ENCODE measurements at places on chromosomes 16 and 17.

DNA sequence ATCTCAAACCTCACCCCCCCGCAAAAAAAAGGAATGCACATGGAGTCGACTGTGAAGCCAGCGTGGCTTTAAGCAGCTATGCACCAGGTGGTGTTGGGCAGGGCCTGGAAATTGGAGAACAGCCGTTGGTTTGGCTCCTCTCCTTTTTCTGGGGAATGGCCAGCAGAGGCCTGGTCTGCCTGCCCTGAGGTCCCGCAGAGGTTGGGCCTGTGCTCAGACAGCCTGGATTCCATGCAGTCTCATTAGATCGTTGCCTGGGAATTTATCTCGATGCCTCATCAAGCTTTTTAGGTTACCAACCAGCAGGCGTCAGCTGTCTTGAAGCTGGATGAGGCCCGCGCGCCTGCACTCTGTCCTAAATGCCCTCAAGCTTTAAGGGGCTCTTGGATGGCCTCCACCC lies 9.8 kb downstream of the SLC12A3 start:
- ATAC-seq = peak; percentile 80

GRCh38 chr17:59804901-59805465 lies 87.8 kb downstream of the TUBD1 start:
- peak; percentile 47 for ATAC-seq

- no peak for ATAC-seq
Observed at GRCh38 chr17:10025976-10026901, 121.2 kb upstream of the RCVRN start.

GRCh38 chr16:79788949-79789348 lies 188.4 kb upstream of the MAF start:
- no peak for ATAC-seq

GRCh38 chr16:66069587-66069986 lies 296.9 kb upstream of the CDH5 start:
- ATAC-seq = no peak

DNA sequence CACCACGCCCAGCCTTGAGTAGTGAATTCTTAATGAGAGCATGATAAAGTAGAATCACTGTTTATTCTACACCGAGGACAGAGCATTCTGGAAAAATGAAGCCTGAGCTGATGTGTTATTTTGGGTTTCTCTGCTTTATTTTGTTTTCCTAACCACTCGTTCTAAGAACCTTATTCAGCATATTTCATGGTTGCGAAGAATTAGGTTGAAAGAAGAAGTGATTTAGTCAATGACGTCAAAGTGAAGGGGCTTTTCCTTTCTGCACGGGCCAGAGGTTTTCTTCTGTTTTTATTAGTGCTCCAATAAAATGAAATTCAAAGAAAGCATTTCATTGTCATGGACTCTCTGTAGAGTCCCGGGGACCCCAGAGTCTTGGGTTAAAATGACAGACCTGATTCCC lies 178.5 kb downstream of the MAF start:
- no peak for ATAC-seq

GRCh38 chr17:80619535-80620235 lies 75.0 kb downstream of the RPTOR start:
- peak; percentile 49 for ATAC-seq

DNA sequence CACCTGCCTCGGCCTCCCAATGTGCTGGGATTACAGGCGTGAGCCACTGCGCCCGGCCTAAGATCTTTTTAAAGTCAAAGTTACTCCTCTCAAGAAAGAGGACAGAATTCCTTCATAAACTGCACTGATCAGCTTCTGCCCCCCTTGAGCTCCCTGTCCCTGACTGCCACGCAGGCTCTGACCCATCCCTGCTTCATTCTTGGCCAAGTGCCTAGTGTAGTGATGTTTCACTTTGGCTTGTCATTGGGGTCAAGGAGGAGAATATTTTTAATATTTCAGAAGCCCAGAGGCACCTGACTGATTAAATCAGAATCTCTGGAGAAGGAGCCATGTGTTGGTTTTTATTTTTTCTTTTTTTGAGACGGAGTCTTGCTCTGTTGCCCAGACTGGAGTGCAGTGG lies 9.1 kb downstream of the MRM1 start:
- ATAC-seq = no peak

DNA sequence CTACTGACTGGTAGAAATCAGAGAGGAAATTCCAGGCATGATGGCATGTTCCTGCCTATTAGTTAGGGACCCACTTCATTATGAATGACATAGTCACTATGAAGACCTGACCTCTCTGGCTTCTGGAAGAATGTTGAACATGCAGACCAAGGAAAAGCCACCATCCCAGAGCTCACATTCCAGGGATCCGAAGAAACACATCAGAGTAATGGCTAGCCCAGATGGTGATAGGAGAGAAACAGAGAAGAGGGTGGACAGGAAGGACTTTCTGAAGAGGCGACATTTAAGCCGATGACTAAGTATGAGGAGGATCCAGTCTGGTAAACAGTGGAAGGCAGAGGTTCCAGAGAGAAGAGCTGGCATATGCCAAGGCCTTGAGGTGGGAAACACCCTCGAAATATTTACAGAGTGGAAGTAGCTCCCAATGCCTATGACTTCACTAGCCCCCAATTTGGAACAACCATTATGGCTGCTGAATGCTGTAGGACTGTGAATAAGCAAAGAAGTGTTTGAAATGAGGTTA lies 216.2 kb downstream of the RBFOX1 start:
- ATAC-seq = no peak

- no peak for ATAC-seq
Observed at GRCh38 chr17:78355045-78355641, 4.7 kb downstream of the SOCS3 start.

GRCh38 chr16:52529226-52529625 lies 17.7 kb downstream of the TOX3 start:
- ATAC-seq = no peak

DNA sequence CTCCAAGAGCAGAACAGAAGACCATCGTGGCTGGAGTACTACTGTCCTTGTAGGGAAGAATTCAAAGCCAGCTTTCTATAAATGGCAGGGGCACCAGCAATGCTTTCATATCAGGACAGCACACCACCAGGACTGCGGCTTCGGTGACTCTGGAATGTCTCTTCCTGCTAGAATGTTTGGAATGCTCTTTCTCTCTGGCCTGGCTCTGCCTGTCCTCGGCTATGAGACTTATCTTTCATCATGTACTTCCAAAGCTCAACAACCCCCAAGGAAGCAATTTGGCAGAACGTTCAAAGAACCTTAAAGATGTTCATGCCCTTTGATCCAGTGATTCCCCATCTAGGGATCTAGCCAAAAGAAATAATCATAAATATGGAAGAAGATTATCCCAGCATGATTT lies 52.7 kb upstream of the NOG start:
- no peak for ATAC-seq

DNA sequence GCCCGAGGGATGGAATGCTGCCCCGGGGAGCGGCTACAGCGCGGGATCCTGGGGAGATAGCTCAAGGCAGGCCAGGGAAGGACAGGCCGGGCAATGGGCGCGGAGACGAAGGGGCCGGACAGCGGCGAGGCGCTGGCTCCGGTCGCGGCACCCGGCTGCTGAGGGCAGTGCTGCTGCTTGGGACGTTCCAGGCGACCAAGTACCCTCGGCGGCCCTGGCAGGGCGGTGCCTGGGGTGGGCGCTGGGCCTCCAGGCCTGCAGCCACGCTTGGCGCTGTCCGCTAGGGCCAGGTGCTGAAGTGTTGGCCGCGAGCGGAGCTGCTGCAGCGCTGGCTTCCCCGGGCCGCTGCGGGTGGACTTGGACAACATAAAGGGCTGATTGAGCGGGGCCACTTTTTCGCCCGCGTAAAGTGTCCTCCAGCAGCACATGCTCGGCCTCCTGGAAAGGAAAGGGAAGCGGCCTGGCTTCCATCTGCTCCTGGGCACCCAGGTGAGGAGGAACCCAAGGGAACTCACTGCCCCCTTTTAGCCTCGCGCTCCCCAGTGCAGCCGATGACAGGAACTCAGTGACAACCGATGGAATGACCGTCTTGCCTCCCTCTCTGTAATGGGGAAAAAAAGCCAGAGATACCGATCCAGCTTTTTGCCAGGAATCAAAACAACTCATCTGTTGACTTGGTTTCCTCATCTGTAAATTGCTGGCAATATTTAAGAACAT lies 23.7 kb downstream of the CLEC3A start:
- peak; percentile 35 for ATAC-seq

GRCh38 chr16:67112591-67113399 lies 3.1 kb downstream of the PHAF1 start:
- no peak for ATAC-seq

DNA sequence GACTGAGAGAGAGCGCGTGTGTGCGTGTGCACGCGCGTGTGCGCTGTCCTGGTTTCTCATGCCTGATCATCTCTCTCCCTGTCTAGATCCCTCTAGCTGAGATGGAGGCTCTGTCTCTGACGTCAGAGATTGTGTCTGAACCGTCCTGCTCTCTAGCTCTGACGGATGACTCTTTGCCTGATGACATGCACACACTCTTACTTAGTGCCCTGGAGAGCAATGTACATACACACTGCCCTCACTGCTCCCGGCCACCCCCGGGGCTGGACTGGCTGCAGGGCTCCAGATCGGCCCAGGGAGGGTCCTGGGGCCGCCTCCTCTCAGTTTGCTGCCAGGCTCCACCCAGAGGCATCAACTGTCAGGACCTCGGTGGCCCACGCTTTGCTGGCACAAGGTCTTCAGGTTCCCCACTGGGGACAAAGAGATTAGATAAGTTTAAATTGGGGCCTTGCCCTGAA lies 13.1 kb upstream of the ABCC3 start:
- no peak for ATAC-seq

DNA sequence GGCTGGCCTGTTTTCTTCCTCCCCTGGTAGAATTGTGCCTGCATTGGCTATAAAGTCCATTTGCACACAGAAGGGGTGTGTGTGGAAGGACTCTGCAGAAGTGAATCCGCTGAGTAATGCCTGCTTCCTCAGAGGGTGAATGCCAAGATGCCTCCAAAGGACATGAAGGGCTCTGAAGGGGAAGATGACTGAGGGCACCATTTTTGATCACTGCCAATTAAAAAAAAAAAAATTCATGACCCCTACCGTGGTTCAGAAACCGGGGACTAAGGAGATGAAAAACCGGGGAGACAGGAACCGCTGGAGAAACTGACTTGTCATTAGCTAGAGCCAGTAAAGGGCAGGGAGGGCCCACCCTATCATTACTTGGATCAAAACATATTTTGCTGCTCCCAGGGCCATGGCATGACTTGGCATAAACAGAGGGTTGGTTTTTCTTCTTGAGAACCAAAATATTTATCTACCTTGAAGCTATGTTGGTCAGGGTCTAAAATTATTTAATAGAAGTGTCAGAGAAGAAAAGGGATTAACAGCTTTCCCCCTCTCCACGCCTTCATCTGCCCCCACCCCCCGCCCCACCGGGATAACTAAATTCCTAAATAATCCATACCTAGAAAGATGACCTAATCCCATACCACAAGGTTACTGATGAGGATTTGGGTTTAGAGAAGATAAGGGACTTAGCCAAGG lies 3.6 kb upstream of the USP7 start:
- no peak for ATAC-seq

DNA sequence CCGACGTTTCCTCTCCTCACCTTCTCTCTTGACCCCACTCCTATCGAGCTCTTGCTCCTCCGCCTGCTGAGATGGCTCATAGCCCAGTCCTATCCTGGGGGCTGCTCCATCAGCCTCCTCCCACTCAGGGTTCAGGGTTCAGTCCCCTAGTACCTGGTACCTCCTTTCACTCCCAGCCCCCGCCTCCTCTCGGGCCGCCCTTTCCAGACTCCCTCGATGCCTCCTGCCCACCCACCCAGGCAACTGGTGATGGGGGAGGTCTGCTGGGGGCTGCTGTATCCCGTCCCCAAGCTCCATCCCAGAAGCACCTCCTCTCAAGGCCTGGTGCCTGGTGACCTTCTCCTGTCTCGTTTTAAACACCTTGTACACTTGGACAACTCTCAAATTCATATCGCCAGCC lies 93.9 kb downstream of the AMFR start:
- ATAC-seq = no peak

- ATAC-seq = no peak
Observed at GRCh38 chr17:81000631-81001357, 9.2 kb downstream of the CHMP6 start.

DNA sequence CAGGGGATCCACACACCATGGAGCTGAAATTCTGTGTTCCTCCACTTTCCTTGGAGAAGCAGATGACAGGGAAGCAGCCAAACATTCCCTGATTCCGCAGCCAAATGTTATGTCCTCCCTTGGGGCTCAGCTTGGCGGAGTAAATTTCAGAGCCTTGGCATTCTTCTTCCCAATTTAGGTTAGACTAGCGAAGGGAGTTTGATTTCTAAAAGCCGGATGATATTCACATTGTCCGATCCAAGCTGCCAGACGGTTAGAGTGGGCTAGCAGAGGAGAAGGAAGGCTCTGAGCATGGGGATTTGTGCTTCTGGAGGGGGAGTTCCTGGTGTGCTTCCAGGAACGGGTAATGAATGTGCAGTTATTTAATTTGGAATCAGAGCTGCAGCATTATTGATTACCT lies 380.4 kb upstream of the EEF2KMT start:
- ATAC-seq = no peak

GRCh38 chr16:81251871-81252270 lies 13.4 kb downstream of the BCO1 start:
- ATAC-seq = peak; percentile 93

DNA sequence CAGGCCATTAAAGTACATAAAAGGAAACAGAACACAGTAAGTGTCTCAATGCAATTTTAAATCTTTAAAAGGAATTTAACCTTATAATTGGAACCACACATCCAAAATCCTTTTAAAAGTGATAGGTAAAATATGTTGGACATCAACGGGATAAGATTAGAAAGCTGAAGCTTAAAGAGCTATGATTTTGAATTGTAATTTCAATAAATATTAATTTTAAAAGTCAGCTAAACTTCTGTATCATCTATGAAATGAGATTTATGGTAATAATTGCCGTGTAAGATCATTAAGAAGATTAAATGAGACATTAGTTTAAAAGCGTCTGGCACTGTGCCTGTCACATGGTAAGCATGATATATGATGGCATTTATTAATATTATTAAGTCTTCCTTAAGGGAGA lies 31.3 kb downstream of the CCDC42 start:
- ATAC-seq = no peak

DNA sequence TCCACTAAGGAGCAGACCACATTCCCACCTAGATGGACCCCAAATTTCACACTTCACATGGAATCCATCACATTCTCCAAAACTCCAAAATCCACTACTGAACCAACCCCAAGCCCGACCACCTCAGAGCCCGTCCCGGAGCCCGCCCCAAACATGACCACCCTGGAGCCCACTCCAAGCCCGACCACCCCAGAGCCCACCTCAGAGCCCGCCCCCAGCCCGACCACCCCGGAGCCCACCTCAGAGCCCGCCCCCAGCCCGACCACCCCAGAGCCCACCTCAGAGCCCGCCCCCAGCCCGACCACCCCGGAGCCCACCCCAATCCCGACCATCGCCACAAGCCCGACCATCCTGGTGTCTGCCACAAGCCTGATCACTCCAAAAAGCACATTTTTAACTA lies 1.6 kb downstream of the GP1BA start:
- ATAC-seq = no peak

- ATAC-seq = no peak
Observed at GRCh38 chr17:61058066-61058465, 341.6 kb upstream of the TBX2 start.

- no peak for ATAC-seq
Observed at GRCh38 chr16:14056970-14057369, 14.1 kb upstream of the MRTFB start.

- ATAC-seq = no peak
Observed at GRCh38 chr16:50450957-50451356, 82.2 kb upstream of the BRD7 start.

- peak; percentile 1 for ATAC-seq
Observed at GRCh38 chr16:53084746-53085334, 30.0 kb downstream of the CHD9 start.

GRCh38 chr16:31367853-31368252 lies 12.9 kb downstream of the ITGAX start:
- no peak for ATAC-seq

- ATAC-seq = no peak
Observed at GRCh38 chr16:13168091-13168572, 266.7 kb downstream of the SHISA9 start.
